ENCODE measurements at places on chromosomes 12 and 14. TPM values are rescaled to one million over a fixed set of nuclear protein-coding genes. Genes with fewer than 3 reads are reported as not detected.

- no peak overlapping the region for H3K27ac ChIP-seq
- H3K36me3 ChIP-seq = no peaks in the 10 kb centered on the region
- H3K4me1 ChIP-seq = no peaks in the 10 kb centered on the region
- H3K27me3 ChIP-seq = no peaks in the 10 kb centered on the region
These were observed 8.3 kb upstream of the LRRC10 start for GRCh38 chr12:69619050-69619449.

- no peak overlapping the region for H3K27ac ChIP-seq
- H3K4me1 ChIP-seq = peaks cover 52% of the 10 kb centered on the region
- no peaks in the 10 kb centered on the region for H3K36me3 ChIP-seq
- H3K27me3 ChIP-seq = no peaks in the 10 kb centered on the region
- H3K4me3 ChIP-seq = no peak overlapping the region
These were observed 18.2 kb downstream of the ACVRL1 start for GRCh38 chr12:51925346-51926063.

GRCh38 chr12:124368421-124369032, 73.6 kb downstream of the RFLNA start:
- peaks cover 78% of the 10 kb centered on the region for H3K4me1 ChIP-seq
- no peak for DNase-seq
- peak overlapping the region; percentile 92 for H3K27ac ChIP-seq
- peaks cover 46% of the 10 kb centered on the region for H3K36me3 ChIP-seq
- H3K4me3 ChIP-seq = no peak overlapping the region
- no peaks in the 10 kb centered on the region for H3K27me3 ChIP-seq

- no peaks in the 10 kb centered on the region for H3K36me3 ChIP-seq
- H3K4me3 ChIP-seq = peak overlapping the region; percentile 95
These were observed 485 bp downstream of the SENP1 start for GRCh38 chr12:48105321-48105866.

DNA sequence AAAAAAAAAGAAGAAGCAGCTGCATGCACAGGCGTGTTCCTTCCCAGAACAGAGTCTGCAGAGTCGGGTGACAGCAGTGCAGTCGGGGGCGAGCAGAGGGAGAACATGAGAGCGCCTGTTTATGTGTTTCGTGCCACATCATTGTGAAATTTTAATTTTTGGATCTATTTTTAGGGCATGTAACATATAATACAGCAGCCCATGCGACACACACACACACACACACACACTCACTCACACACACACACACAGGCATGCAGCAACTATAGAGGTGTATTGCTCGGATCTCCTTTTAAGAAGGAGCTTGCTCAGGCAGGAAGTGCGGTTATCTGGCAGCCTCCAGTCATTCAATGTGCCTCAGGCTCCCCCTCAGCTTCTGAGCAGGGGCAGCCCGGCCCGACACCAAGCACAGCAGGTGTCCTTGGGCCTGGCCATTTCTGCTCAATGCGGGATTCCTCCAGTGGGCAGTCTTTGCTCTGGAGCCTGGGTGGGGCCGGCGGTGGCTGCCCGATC, 71.8 kb downstream of the ZNF664 start:
- H3K4me1 ChIP-seq = no peaks in the 10 kb centered on the region
- no peaks in the 10 kb centered on the region for H3K36me3 ChIP-seq
- no peak overlapping the region for H3K4me3 ChIP-seq
- no peak for DNase-seq
- no peak overlapping the region for H3K27ac ChIP-seq
- no peaks in the 10 kb centered on the region for H3K27me3 ChIP-seq

The C14orf39 gene
- total RNA-seq = not detected

The VSX2 gene
- total RNA-seq = not detected

The CDKN3 gene
- total RNA-seq = 11.1 TPM

The KRT6A gene
- total RNA-seq = 0.48 TPM

Measured in right atrium auricular region (tissue), 2 donors.